ENCODE measurements at places on chromosomes 3 and 15. TPM values are rescaled to one million over a fixed set of nuclear protein-coding genes. Genes with fewer than 3 reads are reported as not detected.

- H3K27me3 ChIP-seq = no peaks in the 10 kb centered on the region
- peaks cover 21% of the 10 kb centered on the region for H3K36me3 ChIP-seq
These were observed at the start of gene IGF2BP2 for GRCh38 chr3:185825006-185825638. Gene IGF2BP2 (minus strand): TSS chr3:185825042. CDS start chr3:185824960, 82 bp downstream.

DNA sequence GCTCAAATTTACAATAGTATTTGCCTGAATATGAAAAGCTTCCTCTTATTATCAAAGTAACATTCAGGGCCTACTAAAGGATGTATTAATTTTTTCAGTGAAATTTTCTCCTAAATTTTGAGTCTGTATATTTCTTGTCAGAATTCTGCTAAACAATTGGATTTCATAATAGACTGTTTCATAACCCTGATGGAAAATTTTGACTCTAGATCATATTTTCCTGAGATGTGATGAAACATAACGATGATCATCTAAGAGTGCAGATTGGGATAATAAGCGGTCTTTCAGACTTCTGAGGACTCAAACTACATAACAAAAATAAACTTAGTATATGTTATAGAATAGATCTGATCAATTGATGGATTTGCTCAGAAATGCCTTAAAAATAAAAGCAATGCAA is 574.5 kb upstream of the TBL1XR1 start:
- H3K27ac ChIP-seq = no peak overlapping the region
- H3K4me3 ChIP-seq = no peak overlapping the region
- peaks cover 15% of the 10 kb centered on the region for H3K4me1 ChIP-seq
- no peak for DNase-seq
- H3K27me3 ChIP-seq = no peaks in the 10 kb centered on the region

- H3K36me3 ChIP-seq = no peaks in the 10 kb centered on the region
- H3K27ac ChIP-seq = no peak overlapping the region
- H3K4me3 ChIP-seq = no peak overlapping the region
These were observed 211.4 kb upstream of the EPHA3 start for GRCh38 chr3:88896026-88896425.

- no peaks in the 10 kb centered on the region for H3K4me1 ChIP-seq
- DNase-seq = no peak
- no peak overlapping the region for H3K27ac ChIP-seq
- no peak overlapping the region for H3K4me3 ChIP-seq
- H3K36me3 ChIP-seq = no peaks in the 10 kb centered on the region
- peaks cover 2% of the 10 kb centered on the region for H3K27me3 ChIP-seq
These were observed 124.9 kb downstream of the FBN1 start for GRCh38 chr15:48520376-48521155.

DNA sequence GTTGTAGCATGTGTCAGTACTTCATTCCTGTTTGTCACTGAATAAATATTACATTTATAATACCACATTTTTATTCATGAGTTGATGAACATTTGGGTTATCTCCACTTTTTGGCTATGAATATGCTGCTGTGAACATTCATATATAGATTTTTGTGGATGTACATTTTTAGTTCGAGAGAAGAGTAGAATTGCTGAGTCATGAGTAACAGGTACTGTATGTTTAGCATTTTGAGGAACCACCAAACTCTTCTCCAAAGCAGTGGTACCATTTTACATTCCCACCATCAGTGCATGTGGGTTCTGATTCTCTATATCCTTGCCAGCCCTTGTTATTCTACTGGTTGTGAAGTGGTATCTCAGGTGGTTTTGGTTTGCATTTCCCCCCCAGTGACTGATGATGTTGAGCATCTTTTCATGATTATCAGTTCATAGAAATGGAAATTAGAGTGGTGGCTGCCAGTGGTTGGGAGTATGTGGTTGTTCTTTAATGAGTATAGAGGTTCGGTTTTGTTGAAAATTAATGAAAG is 59.6 kb downstream of the CCDC66 start:
- no peak for DNase-seq
- no peak overlapping the region for H3K27ac ChIP-seq
- H3K27me3 ChIP-seq = no peaks in the 10 kb centered on the region
- peaks cover 18% of the 10 kb centered on the region for H3K4me1 ChIP-seq
- peaks cover 46% of the 10 kb centered on the region for H3K36me3 ChIP-seq

The ALDH1L1 gene
- total RNA-seq = 4.7 TPM

Data from progenitor cell of endocrine pancreas (in vitro differentiated cells).